Left colon (tissue), 2 donors: ENCODE measurements at places on chromosomes 2 and 18. TPM values are rescaled to one million over a fixed set of nuclear protein-coding genes. Genes with fewer than 3 reads are reported as not detected.

DNA sequence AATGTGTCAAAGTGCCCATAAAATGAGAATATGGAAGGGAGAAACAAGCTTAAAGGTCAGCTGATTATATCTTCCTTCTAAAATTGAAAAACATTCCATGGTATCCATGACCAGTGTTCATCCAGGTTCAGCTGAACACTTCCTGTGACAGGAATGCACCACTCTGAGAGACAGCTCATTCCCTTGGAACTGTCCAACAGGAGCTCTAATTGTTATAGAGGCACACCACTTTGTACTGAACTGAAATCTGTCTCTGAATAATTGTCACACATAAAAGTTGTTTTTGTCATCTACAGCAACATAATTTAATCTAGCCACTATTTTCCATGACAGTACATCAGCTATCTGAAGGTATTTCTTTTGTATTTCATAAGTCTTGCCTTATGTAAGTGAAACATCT is 195.9 kb upstream of the ZNF804A start:
- DNase-seq: no peak

- DNase-seq: no peak
Observed at GRCh38 chr2:52178845-52179244, 1146.9 kb upstream of the NRXN1 start.

GRCh38 chr2:236610991-236611821 is 41.6 kb downstream of the ACKR3 start:
- no peak for DNase-seq

DNA sequence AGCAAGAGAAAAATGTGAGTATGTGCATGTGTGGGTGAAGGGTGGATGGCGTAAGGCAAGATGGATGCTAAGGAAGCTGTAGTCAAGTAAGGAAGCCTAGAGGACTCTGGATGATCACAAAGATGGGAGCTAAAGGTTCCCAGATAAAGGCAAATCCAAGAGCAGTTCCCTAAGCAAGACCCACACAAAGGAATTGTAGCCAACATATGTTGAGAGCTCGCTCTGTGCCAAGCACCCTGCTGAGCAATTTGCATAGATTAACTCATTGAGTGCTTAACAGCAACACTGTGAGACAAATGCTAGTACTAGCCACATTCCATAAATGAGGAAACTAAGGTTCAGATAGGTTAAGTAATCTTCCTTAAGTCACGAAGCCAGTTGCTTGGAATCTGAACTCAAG is 132.6 kb downstream of the C1D start:
- no peak for DNase-seq

GRCh38 chr2:180524499-180524898 is 455.9 kb upstream of the UBE2E3 start:
- DNase-seq: no peak

GRCh38 chr2:9490789-9491188 is 16.4 kb downstream of the IAH1 start:
- DNase-seq: no peak

GRCh38 chr2:233082222-233082930 is 22.2 kb downstream of the INPP5D start:
- no peak for DNase-seq

DNA sequence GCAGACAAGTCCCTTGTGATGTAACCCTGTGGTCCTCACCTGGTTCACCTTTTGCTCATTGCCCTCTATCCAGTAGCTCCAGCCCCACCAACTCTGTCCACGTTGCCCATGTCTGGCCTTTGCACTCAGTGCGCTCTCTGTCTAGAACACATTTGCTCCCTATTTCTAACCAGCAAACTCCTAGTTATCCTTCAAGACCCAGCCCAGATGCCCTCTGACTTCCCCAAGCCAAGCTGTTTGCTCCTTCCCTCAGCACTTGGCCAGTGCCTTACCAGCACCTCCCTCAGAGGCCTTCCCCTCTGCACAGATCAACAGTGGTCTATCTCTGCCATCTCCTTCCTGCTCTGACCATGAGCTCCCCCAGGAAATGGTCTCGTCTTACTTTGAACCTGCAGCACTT is 137.7 kb downstream of the DYSF start:
- DNase-seq: no peak

- DNase-seq: no peak
Observed at GRCh38 chr2:239552213-239552926, 151.6 kb upstream of the HDAC4 start.

GRCh38 chr2:110871637-110872036 is 139.3 kb downstream of the ACOXL start:
- DNase-seq: no peak

DNA sequence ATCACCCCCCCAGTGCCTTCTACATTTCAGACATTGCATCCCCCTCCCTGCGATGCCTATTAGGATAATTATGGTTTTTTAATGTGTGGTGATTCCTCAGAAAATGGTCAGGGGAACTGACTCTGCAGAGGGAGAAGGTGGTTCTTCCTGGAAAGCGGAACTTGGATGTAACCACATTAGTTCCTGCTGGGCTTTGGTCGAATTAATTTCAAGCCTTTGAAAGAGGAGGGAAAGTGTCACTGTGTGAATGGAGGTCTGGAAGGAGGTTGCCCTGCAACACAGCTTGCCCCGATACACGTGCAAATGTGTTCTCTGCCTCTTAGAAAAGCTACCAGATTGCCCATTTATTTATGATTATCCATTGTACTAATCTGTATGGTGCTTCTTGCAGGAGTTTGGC is 63.2 kb upstream of the TPO start:
- DNase-seq: no peak

MAPRE3 gene
- total RNA-seq: 31.4 TPM
